ENCODE measurements at places on chromosomes 5 and 9. TPM values are rescaled to one million over a fixed set of nuclear protein-coding genes. Genes with fewer than 3 reads are reported as not detected.
A peak's percentile ranks its signal among the peaks of the same experiment; 100 is the strongest.

GRCh38 chr5:103289024-103289423, 30.5 kb downstream of the MACIR start:
- H3K4me3 ChIP-seq, result no peak overlapping the region
- H3K4me1 ChIP-seq, result no peaks in the 10 kb centered on the region
- no peaks in the 10 kb centered on the region for H3K27me3 ChIP-seq

DNA sequence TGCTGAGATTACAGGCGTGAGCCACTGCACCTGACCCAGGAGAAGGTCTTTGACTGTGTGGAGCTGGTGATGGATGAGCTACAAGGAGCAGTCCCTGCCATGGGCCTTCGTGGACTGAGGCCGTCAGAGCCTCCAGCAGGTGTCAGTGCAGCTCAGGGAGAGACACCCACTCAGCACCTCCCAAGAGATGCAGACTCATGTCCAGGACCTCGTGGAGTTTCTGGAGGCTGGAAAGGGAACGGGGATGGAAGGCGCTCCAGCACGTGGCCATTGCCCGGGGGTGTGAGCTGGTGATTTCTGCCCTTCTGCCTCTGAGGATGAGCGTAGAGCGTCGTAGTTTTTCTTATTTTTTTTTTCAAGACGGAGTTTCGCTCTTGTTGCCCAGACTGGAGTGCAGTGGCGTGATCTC, 9.5 kb downstream of the TOR4A start:
- H3K4me1 ChIP-seq, result no peaks in the 10 kb centered on the region
- no peak overlapping the region for H3K4me3 ChIP-seq
- no peaks in the 10 kb centered on the region for H3K36me3 ChIP-seq
- H3K27me3 ChIP-seq, result no peaks in the 10 kb centered on the region
- H3K27ac ChIP-seq, result no peak overlapping the region
- peak; percentile 88 for DNase-seq

- H3K4me3 ChIP-seq, result no peak overlapping the region
- DNase-seq, result no peak
- no peaks in the 10 kb centered on the region for H3K4me1 ChIP-seq
- H3K36me3 ChIP-seq, result no peaks in the 10 kb centered on the region
- H3K27me3 ChIP-seq, result no peaks in the 10 kb centered on the region
Observed at GRCh38 chr5:33372721-33373472, 67.9 kb upstream of the TARS1 start.

GRCh38 chr5:99000876-99001275, 72.1 kb upstream of the CHD1 start:
- H3K4me3 ChIP-seq, result no peak overlapping the region
- no peaks in the 10 kb centered on the region for H3K27me3 ChIP-seq
- DNase-seq, result no peak
- no peaks in the 10 kb centered on the region for H3K36me3 ChIP-seq
- no peaks in the 10 kb centered on the region for H3K4me1 ChIP-seq

The QSOX2 gene
- 22.7 TPM for total RNA-seq

- no peak overlapping the region for H3K4me3 ChIP-seq
- no peak for DNase-seq
- no peak overlapping the region for H3K27ac ChIP-seq
- no peaks in the 10 kb centered on the region for H3K27me3 ChIP-seq
Observed at GRCh38 chr5:157983906-157984551, 125.1 kb upstream of the CLINT1 start.

DNA sequence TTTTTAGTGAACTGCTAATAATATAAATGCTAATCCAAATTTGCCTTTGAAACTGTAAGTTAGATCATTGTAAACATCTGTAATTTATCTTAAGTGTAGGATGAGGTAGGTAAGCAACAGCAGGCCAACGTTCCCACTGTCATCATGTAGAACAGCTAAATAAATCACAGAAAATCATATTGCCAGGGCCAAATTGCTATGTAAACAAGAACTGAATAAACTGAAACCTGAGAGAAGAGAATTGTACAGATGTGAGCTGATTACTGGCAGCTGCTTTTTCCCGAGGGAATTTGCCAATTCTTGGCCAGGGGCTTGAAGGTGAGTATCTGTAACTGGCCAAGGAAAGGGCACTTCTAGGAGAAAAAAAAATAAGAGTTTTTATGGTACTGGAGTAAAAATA, 97.6 kb downstream of the CDH10 start:
- no peak overlapping the region for H3K27ac ChIP-seq
- H3K27me3 ChIP-seq, result no peaks in the 10 kb centered on the region
- H3K4me3 ChIP-seq, result no peak overlapping the region
- DNase-seq, result no peak
- H3K36me3 ChIP-seq, result no peaks in the 10 kb centered on the region

GRCh38 chr9:137593176-137593575, 2.9 kb upstream of the ZMYND19 start:
- peak overlapping the region; percentile 75 for H3K27ac ChIP-seq
- peak; percentile 82 for DNase-seq
- peaks cover 47% of the 10 kb centered on the region for H3K4me1 ChIP-seq
- no peaks in the 10 kb centered on the region for H3K36me3 ChIP-seq
- no peak overlapping the region for H3K4me3 ChIP-seq
- no peaks in the 10 kb centered on the region for H3K27me3 ChIP-seq

DNA sequence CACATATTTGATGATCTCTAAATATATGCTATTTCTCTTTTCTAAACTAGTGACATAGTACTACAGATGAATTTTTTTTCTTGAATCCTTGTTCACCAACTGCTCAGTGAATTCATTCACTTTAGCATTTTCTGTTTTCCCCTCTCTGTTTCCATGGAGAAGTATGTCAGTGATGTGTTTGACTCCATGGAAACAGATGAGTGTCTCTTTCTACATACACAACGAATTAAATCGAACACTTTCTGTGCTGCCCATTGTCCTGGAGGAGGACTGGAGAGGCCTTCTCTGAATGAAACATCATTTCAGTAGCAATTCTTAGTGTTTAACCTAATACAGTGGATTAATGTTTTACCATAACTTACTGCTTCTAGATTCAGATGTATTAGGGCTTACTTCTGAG, 9.5 kb downstream of the INVS start:
- H3K27me3 ChIP-seq, result no peaks in the 10 kb centered on the region
- H3K4me3 ChIP-seq, result no peak overlapping the region
- no peak overlapping the region for H3K27ac ChIP-seq
- H3K36me3 ChIP-seq, result peaks cover 9% of the 10 kb centered on the region
- H3K4me1 ChIP-seq, result peaks cover 6% of the 10 kb centered on the region
- no peak for DNase-seq

DNA sequence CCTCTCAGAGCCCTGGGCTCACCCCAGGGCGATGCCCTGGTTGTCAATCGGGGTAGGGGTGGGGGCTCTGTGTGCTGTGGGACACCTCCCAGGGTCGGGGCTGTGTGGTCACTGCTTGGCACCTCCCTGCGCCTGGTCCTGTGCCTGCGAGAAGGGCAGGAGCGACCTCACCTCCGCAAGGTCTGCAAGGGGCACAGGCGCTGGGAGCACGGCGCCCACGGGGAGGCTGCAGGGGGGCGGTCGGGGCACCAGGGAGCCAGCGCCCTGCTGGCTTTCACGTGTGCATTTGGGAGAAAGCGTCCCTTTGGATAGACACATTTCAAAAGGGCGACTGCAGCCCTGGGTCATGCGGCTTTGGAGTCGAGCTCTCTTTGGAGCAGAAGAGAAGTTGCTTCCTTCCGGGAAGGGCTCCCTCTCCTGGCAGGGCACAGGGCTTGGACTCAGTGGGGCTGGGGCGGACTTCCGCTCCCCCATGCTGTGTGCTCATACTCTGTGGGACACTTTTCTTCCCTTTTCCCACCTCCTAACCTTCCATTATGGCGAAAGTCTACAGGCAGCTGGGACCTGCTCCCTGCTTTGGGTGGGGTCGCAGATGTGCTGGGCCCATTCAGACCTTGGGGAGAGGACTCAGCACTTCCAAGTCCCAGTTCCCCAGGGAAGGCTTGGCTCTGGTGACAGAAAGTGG, 52.9 kb upstream of the SLC28A3 start:
- H3K27me3 ChIP-seq, result no peaks in the 10 kb centered on the region
- H3K4me3 ChIP-seq, result no peak overlapping the region
- H3K4me1 ChIP-seq, result no peaks in the 10 kb centered on the region
- no peak for DNase-seq
- no peaks in the 10 kb centered on the region for H3K36me3 ChIP-seq

The INSYN2B gene
- total RNA-seq, result not detected

DNA sequence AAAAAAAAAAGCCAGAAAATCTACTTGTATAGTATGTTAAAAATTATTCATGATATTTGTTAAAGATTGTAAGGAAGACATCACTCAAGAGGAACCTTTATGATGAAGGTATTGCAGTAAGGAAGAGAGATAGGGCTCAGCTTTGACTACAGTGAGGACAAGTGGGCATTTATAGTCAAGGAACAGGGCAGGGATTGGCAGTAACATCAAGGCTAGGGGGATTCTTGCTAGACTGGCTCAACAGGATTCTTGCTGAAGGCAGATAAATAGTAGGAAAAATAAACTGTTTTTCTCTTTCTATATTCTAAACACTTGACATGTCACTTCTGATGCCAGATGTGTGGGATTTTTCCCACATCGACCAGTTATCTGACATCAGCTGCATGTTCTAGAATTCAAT, 96.7 kb downstream of the ITGA1 start:
- no peaks in the 10 kb centered on the region for H3K4me1 ChIP-seq
- H3K27me3 ChIP-seq, result no peaks in the 10 kb centered on the region
- DNase-seq, result no peak
- no peak overlapping the region for H3K4me3 ChIP-seq
- H3K36me3 ChIP-seq, result no peaks in the 10 kb centered on the region

- H3K27ac ChIP-seq, result peak overlapping the region; percentile 59
- H3K36me3 ChIP-seq, result no peaks in the 10 kb centered on the region
- DNase-seq, result no peak
- no peaks in the 10 kb centered on the region for H3K27me3 ChIP-seq
- H3K4me3 ChIP-seq, result no peak overlapping the region
Observed at GRCh38 chr5:91468651-91469422, 85.7 kb upstream of the ARRDC3 start.

The ADGRV1 gene
- 19.2 TPM for total RNA-seq

The GPSM1 gene
- total RNA-seq, result 15.8 TPM

DNA sequence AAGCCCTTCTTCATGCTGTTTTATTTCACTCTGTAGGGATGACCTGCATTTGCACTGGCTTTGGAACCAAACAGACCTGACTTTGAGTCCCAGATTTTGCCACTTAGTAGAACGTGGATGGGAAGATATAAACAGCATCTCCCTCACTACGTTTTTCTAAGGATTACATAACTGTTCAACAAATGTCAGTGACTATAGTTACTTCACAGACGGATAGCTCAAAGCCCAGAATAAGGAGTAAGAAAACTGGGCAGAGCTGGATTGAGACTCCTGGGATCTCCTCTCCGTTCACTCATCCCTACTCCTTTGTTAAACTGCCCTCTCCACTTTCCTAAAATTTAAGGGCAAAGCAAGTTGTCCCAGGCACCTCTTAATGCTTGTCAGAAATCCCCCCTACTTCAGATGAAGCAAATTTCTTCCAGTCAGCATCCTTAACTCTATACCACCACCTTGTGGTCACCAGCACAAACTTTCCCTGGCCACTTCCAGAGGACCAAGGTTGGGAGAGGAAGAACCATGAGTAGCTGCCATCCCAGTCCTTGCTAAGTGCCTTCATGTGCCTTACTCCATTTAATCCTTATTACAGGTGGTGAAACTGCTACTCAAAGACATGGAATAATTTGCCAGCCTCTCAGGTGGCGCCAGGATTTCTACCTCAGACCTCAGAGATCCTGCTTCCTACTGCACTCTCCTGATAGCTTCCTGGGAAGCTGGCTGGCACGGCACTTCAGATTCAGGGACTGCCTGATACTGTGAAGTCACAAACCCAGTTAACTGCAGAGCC, 38.4 kb downstream of the EGR1 start:
- peaks cover 6% of the 10 kb centered on the region for H3K36me3 ChIP-seq
- H3K4me3 ChIP-seq, result no peak overlapping the region
- no peak overlapping the region for H3K27ac ChIP-seq
- peak; percentile 56 for DNase-seq
- no peaks in the 10 kb centered on the region for H3K27me3 ChIP-seq

DNA sequence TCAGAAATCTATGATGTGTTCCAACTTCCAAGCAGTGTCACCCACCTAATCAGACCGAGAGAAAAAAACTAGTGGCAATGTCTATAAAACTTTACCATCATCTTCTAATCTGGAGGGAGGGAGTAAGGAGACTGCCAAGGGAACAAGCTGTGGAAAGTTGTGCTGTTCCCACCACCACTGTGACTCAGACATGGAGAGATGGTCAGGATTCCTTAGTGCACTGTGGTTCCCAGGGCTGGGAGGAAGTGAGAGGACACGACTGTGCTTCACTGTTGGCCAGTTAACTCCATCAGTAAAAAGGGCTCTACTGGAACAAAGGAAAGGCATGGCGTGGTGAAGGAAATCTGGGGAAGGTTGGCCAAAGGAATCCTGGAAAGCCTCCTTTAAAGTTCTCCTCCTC, 18.8 kb downstream of the TICAM2 start:
- no peaks in the 10 kb centered on the region for H3K27me3 ChIP-seq
- H3K36me3 ChIP-seq, result no peaks in the 10 kb centered on the region
- no peak for DNase-seq
- no peaks in the 10 kb centered on the region for H3K4me1 ChIP-seq

DNA sequence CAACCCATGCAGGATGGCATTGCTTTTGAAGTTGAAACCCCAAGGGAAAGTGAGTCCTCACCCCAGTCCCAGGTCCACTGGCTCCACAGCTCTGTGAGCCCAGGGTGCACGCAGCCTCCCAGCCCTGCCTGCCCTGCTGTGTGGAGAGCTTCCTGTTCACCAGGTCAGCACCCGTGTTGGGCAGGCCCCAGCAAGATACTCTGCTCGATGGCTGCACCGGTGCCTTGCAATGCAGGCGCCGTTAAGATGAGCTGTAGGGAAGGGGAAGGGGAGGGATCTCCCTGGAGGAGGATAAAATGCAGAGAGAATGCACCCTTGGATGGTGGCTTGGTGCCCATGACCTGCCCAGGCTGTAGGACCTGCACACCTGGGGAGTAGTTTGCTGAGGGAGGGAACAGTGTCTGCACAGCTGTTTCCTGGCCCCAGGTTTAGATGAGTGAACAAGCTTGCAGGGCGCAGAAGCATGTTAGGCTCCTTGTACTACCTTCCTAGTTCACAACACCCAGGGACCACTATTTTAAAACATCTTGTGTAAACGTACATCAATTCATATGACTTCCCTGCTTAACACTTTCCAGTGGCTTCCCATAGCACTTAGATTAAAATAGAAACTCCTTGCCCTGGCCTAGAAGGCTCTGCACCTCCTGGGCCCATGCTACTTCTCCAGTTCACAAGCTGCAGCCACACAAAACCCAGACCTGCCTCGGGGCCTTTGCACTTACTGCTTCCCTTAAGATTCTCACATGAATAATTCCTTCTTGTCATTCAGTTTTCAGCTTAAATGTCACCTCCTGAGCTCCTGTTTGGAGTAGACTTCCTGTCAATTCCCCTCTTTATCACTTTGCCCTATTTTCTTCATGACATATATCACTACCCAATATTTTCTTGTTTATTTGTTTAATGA, 19.6 kb downstream of the FAT2 start:
- H3K27ac ChIP-seq, result no peak overlapping the region
- no peaks in the 10 kb centered on the region for H3K27me3 ChIP-seq
- H3K4me1 ChIP-seq, result peaks cover 4% of the 10 kb centered on the region
- no peak for DNase-seq
- no peaks in the 10 kb centered on the region for H3K36me3 ChIP-seq
